ENCODE measurements at places on chromosomes 5 and 9.
A peak's percentile ranks its signal among the peaks of the same experiment; 100 is the strongest.

DNA sequence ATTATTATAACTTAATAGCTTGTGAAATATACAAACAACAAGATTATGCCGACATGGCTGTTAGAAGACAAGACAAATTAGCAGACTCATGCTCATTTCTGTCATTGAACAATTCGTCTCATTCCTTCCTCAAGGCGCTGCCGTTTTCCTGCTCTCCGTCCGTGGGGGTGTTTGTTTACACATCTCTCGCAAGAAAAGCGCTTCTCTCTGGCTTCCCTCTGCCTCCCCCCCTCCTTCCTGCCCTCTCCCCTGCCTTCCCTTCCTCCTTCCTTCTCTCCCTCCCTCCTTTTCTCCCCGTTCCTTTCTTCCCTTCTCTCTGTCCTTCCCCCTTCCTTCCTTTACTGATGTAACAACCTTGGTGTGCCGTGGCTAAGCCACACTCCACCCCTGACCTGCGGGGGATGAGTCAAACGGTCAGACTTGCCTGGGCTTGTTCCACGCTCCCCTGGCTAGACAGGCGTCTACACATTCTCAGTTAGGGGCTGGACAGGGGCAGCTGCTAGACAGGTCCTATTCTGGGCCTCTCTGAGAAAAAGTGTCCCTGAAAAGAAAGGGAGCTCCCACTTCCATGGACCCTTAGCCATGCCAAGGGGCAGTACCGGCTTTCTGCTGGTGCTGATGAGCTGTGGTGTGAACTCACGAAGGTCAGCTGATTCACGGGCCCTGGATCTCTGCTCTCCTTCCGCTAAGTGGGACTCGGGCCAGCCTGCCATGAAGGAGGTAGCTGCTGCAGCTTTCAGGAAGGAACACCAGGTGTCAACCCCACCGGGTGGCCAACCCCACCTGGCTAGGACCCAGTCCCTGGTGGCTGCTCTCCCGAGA, 32.0 kb upstream of the SPTLC1 start:
- no peak for DNase-seq

GRCh38 chr5:103245761-103246160, 12.8 kb upstream of the MACIR start:
- DNase-seq, result no peak

GRCh38 chr9:124257070-124257843, 492 bp upstream of the NEK6 start:
- no peak for DNase-seq

- no peak for DNase-seq
These were observed 591 bp downstream of the ABCA1 start for GRCh38 chr9:104927216-104927911.

DNA sequence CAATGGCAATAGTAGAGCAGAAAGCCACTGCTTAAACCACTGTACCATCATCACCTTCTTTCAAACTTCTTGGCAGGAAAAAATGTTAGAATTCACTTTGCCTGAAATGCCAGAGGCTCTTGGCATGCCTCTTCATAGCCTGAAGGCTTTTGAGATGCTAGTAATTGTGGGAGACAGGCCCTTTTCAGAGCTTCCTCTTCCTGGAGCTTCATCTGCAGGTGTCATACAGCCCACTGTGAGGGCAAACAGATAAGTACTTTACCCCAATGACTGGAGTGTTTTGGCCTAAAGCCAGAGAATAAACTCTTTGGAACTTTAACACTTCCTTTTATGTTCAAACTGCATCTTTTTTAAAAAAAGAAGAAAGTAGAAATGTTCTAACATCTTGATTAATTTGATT, 81.3 kb upstream of the TMEM171 start:
- no peak for DNase-seq

- DNase-seq, result no peak
These were observed 965 bp downstream of the GLIPR2 start for GRCh38 chr9:36137392-36138004.

DNA sequence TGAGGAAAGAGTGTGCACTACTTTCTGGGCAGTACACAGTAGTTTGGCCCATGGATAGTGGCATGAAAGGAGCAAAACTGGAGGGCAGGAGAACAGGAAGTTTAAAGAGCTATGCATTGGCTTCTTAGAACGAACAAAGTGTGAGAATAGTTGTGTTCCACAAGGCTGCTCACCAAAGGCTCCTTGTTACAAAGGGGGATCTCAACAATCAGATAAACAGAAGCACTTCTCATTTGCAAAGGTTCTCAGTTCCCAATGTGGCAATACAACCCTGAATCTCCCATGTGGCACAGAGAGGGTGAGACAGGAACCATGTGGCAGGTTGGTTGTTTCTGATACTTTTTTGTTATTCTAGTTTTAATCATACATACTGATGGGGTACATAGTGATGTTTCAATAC, 158.4 kb downstream of the CARTPT start:
- no peak for DNase-seq

DNA sequence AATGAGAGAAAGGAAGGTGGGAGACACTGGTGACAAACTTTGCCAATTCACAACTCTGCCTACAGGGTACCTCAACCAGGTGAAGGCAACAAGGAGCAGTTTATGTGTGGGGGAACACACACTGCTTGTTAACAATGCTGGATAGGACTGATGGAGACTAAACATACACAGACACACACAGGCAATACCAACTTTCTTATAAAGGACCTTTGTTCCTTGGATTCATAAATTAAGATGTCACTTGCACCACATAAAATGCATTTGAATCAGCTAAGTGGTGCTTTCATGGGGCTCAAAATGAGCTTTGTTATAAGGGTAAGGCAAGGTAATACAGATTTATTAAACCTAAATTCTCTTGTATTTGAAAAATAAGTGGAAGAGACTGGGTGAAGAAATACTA, 4.0 kb downstream of the TSTD2 start:
- DNase-seq, result no peak

DNA sequence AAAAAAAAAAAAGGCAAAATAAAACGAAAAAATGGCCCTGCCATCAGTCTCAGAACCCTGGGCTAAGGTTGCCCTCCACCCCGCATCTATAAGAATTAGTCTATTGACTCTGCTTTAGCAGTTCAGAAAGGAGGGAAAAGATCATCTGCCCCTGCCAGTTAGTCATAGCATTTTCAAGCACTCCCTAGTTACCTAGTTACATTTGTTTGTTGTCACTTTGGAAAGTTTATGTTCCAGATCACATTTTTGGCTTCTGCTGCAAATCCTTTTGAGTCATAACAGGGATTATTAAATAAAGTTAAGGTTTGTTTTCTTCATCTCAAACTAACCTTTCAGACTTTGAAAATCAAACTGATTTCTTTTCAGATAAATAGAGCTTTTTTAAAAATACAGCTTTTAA, 52.1 kb downstream of the AQP7 start:
- peak; percentile 46 for DNase-seq

- no peak for DNase-seq
These were observed 756.4 kb upstream of the DMAC1 start for GRCh38 chr9:8555762-8556500.

DNA sequence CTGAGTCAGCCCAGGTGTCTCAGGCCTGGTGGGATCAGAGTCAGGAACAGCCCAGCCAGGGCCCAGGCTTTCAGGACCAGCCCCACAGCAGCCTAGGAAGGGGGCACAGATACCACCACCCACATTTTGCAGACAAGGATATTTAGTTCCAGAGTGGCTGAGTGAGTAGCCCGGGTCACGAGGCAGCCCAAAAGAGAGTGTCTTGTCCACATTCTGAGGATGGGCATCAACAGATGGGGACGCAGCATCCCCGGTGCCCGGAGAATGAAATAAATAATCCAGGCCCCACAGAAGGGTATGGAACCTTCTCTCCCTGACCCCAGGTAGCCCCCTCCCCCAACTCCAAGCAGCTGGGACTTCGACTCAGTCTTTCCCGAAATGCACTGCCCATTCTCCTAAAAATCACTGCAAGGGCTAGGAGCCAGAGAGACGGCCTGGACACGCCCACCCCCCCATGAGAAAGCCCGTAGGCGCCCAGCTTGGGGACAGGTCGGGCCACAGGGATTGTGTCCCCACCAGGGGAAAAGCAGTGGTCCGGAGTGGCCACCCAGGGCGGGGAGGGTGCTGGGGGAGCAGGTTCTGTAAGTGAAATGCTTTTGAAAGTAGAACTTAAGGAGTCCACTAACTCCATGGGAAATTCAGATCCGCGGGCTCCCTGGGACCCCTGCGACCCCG, 6.9 kb downstream of the LHX3 start:
- DNase-seq, result no peak

- no peak for DNase-seq
These were observed 123.1 kb downstream of the PAPPA start for GRCh38 chr9:116276651-116277121.

GRCh38 chr5:105392122-105392709, 1829.6 kb upstream of the NUDT12 start:
- no peak for DNase-seq

DNA sequence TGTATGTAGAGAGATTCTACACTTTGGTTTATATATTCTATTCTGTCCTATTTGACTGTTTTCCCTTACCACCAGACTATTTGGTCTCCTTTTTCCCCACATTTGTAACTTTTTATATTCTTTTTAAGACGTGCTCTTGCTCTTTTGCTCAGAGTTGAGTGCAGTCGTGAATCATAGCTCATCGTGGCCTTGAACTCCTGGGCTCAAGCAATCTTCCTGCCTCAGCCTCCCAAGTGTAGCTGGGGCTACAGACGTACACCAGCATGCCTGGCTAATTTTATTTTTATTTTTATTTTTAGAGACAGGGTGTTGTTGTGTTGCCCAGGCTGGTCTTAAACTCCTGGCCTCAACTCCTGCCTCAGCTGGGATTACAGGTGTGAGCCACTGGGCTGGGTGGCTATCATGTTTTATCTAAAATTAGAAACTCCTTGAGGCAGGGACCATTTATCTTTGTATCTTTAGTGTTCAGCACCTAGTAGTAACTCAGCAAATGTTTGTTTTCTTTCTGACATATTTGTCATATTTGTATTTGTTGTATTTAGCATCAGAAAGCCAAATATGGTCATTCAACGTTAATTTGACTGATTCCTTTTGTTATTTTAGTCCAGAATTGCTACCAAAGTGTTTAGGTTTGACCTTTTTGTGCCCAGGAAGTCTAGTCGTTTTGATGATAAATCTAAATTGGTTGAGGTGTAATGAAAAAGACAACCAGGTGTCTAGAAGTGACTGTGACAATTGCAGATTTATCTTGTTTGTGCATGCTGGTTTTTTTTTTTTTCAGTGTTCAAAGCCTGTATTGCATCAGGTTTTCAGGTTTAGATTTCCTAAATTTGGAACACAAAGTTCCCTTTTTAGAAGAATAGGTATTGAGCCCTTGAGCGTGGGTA, 44.3 kb downstream of the ERBIN start:
- DNase-seq, result no peak

GRCh38 chr9:88875400-88876120, 115.7 kb upstream of the S1PR3 start:
- DNase-seq, result no peak

GRCh38 chr5:172106511-172107356, 81.3 kb downstream of the STK10 start:
- no peak for DNase-seq

DNA sequence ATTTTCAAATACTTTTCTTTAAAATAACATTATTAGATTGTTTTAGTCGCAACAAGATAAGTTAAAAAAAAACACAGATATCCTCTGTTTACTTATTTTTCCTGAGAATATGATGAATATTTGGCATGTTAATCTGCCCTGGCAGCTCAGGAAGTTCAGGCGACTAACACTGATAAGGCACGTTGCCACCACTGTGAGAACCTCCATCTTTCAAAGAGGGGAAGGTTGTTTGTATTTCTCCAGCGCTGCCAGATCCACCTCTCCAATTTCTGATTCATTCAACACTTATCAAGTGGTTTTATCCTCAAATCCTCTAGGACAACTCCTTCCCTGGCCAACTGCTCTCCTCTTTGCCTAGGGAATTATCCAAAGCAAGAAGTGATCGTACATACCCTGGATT, 21.8 kb downstream of the CTNNAL1 start:
- no peak for DNase-seq

DNA sequence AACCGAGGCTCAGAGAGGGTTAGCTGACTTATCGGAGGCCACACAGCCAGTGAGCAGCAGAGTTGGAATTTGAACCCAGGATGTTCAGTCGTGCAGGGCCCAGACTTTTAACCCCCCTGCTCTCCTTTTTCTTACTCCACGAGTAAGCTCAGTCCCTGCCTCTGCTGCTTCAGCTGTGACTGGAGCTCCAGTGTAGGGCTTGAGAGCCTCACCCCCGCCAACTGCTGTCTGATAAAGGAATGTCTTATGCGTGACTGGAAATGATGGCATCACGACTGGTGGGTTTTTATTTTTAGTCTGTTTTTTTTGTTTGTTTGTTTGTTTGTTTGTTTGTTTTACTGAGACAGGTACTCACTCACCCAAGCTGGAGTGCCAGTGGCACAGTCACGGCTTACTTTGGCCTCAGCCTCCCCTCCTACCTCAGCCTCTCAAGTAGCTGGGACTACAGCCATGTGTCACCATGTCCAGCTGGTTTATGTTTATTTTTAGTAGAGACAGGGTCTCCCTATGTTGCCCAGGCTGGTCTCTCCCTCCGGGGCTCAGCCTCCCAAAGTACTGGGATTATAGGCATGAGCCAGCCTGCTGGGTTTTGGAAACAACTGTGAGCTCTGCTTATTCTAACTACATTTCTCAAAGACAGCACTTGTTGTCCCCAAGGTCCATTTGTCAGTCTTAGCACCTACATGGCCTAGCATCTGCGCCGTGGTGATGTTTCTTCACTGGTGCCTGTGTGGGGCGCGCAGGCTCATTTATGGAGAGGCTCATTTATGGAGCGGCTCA, 52.5 kb upstream of the NCS1 start:
- DNase-seq, result no peak

DNA sequence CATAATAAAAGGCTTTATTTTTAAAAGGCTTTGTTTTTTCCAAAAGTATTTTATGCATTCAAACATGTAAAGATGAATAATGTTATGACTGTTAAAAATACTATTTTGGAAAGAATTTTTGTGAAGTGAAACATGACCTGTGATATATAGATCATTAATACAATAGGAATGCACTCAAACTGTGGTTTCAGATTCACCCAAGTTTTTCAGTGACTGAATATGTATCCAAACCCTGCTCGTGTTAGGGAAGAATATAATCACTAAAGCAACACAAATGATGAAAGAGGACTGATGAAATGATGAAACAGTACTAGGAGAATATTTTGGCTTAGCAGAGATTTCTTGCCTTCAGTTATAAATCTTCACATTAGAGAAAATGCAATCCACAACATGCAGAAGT, 278.0 kb downstream of the ADAMTS6 start:
- no peak for DNase-seq

DNA sequence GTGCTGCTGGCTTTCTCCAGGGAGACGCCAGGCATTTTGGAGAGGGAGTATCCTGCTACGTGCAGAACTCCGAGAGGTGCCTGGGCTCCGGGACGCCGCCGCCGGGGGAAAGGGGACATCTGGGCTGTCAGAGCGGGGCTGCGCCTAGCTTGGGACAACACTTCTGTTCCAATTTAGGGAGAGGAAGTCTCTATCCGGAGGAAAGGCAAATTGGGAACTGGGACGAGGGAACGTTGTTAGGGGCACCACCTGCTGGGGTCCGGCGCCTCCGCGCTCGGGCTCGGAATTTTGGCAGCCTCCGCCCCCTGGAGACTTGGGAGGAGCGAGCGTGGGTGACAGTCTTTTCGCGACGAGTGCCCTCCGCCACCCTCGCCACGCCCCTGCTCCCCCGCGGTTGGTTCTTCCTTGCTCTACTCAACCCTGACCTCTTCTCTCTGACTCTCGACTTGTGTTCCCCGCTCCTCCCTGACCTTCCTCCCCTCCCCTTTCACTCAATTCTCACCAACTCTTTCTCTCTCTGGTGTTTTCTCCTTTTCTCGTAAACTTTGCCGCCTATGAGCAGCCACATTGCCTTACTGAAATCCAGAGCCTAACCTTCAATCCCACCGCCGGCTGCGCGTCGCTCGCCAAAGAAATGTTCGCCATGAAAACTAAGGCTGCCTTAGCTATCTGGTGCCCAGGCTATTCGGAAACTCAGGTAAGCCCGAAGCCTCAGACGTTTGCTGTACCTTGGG, 1.6 kb downstream of the TSLP start:
- no peak for DNase-seq
